ENCODE measurements at places on chromosomes 1 and 21. TPM values are rescaled to one million over a fixed set of nuclear protein-coding genes. Genes with fewer than 3 reads are reported as not detected.

DNA sequence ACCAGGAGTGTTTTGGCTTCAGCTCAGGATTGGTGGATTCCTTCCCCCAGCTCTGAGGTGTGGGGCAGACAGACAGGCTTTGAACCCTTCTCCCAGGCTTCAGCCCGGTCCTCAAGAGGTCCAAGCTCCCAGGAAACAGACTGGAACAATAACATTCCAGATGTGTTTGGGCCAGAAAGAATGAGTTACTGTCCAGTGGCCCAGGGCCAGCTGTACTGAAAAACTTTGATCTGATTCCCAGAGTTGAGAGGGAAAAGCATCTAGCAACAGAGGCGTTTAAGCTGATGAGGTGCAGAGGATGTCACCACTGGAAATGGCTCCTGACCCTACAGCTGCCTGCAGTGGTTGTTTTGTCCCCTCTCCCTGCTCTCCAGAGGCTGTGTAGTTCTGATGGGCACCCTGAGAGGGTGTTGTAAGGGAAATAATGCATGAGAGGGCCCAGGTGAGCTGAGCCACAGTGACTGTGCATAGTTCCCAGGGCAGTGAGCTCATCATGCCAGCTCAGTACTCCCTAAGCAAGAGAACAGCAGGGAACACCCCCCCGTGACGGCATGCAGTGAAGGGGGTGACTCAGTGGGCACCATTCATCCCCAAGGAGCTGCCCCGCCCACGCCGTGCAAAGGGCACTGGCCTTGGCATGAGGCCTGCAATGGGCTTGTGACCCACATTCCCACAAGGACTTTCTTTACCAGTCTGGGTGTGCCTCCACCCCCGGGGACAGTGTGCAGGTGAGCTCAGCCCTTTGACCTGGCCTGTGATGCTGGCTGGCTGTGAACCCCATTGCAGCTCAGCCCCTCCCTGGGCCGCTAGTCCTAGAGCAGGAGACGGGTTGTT lies 13.8 kb upstream of the SFN start:
- DNase-seq = no peak

GRCh38 chr1:16013220-16013907 lies 4.5 kb downstream of the HSPB7 start:
- DNase-seq = peak; percentile 20

GRCh38 chr1:26961826-26962225 lies 1.6 kb upstream of the KDF1 start:
- no peak for DNase-seq

Gene NCMAP
- not detected for total RNA-seq

DNA sequence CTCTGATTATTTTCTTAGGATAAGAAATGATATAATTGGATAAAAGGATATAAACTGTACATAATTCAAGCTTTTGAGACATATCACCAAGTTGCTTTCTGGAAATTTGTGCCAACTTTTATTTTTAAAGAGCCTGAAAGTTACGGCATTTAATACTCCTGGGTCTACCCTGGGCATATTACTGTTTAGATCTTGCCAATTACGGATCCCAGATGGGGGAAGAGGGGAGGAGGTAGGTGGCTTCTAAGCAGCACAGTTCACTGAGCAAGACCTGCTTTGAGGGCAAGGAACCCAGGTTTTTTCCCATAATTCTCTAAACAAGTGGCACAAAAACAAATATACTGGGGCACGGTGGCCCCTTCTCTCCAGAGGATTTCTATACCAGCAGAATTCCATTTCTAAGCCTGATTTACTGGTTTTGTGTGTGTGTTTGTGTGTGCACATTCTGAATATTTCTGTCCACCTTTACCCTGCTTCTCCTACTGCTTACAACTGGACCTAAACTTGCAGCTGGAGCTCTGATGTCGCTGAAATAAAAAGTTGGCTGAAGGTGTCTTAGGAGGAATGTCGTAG lies 76.7 kb downstream of the LAMC2 start:
- no peak for DNase-seq

DNA sequence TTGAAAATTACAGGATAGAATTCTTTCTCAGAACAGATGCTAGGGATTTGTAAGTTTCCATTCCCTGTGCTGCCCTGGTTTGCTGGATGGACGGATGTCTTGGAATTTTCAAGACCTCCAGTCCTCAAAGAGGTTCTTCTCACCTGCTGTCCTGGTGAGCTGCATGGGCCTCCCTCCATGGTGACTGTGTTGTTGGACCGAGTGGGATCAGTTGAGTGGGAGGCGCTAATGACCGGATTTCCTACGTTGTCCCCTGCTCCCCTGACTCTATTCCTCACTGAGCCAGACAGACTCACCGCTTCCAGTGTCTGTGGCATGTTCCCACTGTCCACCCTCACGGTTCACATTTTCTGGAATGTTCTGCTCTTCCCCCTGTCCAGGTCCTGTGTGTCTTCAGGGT lies 229.8 kb downstream of the CAMTA1 start:
- no peak for DNase-seq

DNA sequence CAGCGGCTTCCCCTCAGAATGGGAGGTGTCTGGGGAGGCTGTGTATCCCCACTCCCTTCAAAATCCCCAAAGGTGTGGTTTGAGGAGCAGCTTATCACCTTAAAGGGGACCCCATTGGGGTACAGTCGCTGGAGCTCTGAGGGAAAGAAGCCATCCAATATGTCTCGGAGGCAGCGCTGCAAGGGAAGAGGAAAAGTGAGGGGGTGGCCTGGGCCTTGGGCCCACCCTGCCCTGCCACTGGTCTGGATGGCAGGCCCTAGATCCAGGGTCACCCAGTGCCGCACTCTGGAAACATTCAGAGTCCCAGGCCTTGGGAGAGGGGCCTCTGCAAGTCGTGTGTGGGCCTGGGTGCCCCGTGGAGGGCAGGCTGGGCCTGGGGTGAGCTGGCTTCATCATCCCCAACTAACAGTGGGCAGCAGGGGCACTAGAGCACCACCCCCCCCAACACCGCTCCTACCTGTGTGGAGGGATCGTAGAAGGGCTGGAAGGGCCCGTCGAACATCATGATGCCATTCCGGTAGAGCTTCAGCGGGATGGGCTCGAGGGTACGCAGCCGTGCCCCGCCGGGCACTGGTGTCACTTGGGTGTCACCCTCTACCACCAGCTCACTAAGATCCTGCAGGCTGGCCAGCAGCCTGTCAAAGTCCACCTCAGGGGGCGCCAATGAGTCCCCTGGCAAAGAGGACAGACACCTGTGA lies 5.6 kb downstream of the SH3BGRL3 start:
- no peak for DNase-seq

DNA sequence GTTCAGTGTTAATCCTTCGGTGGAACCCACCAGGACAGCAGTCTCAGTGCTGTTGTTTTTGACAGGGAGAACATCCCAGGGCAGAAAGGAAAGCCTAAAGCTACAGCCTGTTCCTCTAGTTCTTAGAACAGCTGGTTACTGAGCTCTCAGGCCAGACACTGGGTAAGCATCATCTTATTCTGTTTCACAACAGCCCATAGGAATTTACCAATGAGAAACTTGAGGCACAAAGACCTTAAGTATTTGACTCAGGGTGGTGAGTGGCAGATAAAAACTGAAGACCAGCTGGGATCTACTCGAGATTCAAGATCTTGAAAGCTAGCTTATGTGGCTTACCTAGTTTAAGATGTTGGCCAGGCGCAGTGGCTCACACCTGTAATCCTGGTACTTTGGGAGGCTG lies 9.4 kb upstream of the NEK2 start:
- DNase-seq = no peak

GRCh38 chr1:11874258-11874562 lies 15.5 kb upstream of the NPPB start:
- DNase-seq = peak; percentile 28

Gene GNG12
- 2.6 TPM for total RNA-seq

DNA sequence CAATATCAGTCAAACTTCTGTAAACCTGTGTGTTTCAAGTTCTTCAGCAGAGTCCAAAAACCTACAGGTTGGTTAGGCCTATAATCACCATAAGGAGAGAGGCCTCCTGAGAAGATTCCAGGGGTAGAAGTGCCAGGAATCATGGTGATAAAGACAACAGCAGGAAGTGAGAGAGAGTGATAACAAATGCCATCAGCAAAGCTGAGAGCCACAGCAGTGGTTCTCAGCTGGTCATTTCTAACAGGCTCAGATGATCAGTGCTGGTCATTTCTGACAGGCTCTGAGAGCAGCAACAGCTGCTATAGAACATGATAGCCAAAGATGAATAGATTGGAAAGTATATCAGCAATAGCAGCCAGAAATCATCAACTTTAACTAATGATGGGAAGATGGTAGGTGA lies 101.3 kb downstream of the TYW3 start:
- DNase-seq = no peak

Gene PADI4
- total RNA-seq = not detected

DNA sequence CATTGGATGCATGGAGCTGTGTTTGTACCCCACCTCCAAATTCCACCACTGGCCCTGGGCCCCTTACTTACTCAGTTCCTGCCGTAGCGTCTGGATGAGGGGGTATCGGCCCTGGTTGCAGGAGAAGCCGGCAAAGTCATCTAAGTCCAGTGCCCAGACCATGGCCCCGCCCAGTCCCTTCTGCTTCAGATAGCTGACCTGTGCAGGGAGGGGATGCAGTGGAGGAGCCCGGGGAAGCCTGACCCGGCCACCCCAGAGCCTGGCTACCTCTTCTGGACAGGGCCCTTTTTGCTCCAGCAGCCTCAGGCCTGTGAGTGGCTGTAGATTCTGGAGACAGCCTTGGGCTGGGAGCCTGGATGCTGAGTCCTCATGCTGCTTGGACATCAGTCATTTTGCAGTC lies 11.8 kb downstream of the CHIT1 start:
- no peak for DNase-seq

GRCh38 chr1:36068866-36069265 lies 15.0 kb upstream of the TEKT2 start:
- DNase-seq = no peak
